ENCODE measurements at places on chromosomes 3 and 15.
A peak's percentile ranks its signal among the peaks of the same experiment; 100 is the strongest.

DNA sequence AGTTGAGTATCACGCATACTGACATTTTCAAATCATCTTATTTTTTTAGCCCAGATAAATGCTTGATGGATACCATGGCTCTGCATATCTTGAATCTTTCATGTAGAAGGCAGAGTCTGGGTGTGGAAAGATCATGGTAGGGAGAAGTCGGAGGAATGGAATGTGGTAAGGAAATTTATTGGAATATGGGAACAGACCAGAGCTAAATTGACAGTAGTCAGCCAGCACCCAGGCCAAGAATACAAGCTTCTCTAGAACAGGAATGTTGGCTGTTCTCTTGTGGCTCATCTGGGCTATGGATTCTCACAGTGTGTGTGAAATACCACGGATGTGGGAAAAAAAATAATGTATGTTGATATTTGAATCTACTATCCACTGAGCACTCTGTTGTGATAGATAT, 305.7 kb upstream of the COL8A1 start:
- no peak for DNase-seq

- DNase-seq, result no peak
These were observed 830.9 kb upstream of the CFAP20DC start for GRCh38 chr3:59880717-59881116.

DNA sequence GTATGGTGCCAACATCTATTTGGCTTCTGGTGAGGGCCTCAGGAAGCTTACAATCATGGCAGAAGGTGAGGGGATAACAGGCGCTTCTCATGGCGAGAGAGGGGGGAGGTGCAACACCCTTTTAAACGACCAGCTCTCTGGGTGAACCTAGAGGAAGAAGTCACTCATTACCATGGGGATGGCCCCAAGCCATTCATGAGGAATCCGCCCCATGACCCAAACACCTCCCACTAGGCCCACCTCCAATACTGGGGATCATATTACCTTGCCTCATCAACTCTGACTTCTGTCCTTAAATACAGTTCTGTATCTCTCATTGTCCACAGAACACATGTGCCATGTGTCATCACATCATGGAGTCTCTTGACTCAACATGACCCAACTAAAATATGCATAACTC, 37.5 kb upstream of the CLRN1 start:
- no peak for DNase-seq

- peak; percentile 80 for DNase-seq
These were observed 30.2 kb upstream of the FURIN start for GRCh38 chr15:90838139-90838538.

DNA sequence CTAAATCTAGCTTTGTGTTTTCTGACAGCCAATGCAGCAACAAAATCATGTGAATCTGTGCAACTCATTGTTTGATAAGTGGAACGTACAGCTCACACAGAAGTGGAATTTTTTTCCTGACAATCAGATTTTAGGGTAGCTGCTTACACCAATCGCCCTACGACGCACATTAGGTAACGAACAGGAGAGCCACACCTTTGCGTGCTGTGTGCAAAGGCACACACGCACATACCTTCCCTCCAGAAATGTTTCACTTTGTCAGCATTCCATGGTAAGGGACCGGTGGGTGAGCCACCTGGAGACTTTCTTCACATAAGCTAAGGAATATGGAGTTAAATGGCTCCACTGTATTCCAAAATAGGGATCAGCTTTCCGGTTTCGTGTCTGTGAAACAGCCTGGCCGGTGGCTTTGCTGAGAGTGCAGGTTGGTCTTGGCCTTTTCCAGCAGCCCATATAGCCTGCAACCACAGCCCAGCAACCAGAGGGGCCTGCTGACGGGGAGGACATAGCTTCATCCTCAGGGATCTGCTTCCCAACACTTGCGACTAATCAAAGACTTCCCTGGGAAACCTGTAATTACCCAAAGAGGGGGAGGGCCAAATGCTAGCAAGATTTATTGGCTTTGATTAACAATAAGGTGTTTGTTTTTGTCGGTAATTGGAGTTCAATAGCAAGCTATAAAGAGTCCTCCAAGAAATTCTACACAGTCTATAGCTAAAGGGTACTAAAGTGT, 145.3 kb downstream of the ADAMTS17 start:
- DNase-seq, result no peak

DNA sequence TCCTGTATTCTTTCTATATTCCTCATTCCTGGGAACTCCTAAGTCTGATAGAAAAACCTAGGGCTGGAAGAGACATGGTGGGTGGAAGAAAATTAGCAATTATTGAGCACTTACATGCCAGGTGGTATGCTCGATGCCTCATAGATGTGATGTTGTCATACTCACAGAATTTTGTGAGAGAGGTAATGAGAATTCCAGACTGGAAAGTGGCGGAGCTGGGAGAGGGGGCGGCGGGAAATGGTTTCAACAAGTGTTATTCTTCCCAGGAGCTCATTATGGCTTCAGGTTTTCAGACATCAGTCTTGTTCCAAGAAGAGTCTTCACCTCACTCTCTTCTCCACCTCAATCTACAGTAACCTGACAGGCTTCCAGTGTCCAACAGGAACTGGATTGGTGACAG, 16.2 kb downstream of the TIMP4 start:
- no peak for DNase-seq

- DNase-seq, result no peak
These were observed 9.5 kb downstream of the ACAD11 start for GRCh38 chr3:132650153-132650552.

GRCh38 chr3:103218793-103219192, 784.0 kb downstream of the ZPLD1 start:
- no peak for DNase-seq

- no peak for DNase-seq
These were observed 34.3 kb upstream of the RPL14 start for GRCh38 chr3:40422861-40423260.

DNA sequence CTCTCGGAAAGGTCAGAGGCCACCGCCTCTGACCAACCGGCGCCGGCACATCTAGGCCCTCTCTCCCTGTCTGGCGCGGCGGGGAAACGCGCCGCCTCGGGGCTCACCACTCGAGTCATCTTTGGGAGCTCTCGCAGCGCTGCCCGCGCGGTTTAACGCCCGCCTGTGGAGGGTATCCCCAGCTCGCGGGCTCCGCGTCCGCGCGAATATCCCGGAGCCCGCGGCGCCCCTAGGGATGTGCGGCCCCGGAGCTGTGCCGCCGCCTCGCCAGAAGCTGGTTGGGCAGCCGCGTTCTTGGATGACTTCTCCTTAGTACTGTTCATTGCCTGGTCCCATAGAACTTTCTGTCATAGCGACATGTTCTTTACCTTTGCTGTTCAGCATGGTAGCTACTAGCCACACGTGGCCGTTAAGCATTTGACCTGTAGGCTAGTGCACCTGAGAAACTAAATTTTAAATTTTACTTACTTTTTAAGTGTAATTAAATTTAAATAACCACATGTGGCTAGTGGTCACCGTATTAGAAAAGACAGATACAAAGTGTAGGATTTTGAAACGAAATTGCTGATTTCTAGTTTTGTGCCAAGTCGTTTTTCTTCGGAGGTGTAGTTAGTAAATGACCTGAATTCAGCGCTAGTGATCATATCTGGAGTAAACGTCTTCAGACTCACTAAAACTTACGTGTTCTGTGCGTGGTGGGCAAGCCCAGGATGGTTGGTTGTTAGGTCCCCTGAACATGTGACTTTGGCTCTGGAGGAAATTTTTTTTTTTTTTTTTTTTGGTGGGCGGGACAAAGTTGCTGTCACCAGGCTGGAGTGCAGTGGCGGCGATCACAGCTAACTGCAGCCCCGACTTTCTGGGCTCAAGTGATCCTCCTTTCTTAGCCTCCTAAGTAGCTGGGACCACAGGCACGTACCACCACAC, 835 bp downstream of the ARIH2 start:
- peak; percentile 48 for DNase-seq

DNA sequence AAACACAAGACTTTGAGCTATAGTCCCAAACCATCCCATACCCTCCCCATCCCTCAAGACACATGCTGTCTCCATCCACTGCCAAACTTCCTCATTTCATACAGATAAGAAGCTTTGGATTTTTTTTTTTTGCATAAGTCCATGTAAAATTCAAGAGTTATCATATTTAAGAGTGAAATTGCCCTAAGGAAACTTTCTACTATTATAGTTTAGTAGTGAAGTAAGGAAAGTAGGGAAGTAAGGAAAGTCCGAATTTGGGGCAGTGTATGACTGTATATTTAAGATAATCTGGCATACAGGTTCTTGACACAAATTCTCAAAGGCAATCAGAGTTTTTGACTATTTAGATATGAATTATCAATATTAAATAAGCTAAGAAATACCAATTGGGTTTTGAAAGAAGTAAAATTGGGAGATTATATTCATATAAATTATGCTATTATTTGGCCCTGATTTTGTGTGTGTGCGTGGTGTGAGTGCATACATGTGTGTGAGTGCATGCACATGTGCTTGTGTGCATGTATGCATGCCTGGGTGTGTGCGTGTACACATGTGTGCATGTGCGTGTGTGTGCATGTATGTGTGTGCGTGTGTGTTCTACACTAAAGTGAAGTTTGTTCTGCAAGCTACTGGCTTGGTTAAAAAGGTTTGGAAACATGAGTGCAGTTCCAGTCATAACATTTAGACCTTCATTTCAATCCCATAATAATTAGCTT, 83.6 kb upstream of the MBNL1 start:
- no peak for DNase-seq

- DNase-seq, result no peak
These were observed 5.3 kb downstream of the SEMA7A start for GRCh38 chr15:74428442-74428787.

GRCh38 chr15:88828791-88829190, 25.6 kb downstream of the ACAN start:
- DNase-seq, result no peak

- no peak for DNase-seq
These were observed 250.5 kb downstream of the SHQ1 start for GRCh38 chr3:72597756-72598195.

GRCh38 chr3:152301745-152302181, 33.0 kb downstream of the MBNL1 start:
- DNase-seq, result no peak

DNA sequence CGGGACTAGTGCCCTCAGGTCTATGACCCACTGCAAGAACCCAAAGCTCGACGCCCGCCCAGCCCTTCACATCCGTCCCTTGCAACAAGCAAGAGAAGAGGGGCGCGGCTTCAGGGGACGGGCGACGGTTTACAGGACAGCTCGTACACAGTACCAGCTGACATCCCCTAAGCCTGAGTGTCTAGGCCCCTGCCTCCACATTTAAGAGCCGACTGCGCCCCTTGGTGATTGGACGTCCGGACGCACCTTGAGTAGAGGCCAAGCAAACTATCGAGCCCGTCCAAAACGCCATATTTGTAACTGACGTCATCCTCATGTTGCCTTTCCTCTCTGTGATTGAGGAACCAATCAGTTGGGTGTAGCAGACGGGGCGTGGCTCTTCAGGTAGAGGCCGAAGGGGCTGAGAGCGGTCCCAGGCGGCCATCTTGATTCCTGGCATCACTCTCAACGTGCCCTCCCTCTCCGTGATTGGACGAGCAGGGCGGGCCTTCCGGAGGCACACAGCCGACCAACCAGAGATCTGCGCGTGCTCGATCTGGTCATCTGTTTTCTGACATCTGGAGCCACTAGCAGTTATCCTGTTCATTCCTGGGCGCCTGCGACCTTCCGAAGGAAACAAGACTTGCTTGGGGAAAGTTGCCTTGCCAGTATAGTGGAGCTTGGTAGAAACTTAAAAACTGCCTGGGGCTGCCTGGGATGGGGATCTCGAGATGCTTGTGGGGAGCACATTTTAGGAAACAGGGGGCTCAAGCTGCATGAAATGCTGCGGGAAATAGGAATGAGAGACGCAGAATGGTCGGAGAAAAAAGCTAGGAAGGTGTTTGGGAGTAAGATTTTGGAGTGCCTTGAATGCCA, 4.0 kb upstream of the RPL14 start:
- DNase-seq, result peak; percentile 97

DNA sequence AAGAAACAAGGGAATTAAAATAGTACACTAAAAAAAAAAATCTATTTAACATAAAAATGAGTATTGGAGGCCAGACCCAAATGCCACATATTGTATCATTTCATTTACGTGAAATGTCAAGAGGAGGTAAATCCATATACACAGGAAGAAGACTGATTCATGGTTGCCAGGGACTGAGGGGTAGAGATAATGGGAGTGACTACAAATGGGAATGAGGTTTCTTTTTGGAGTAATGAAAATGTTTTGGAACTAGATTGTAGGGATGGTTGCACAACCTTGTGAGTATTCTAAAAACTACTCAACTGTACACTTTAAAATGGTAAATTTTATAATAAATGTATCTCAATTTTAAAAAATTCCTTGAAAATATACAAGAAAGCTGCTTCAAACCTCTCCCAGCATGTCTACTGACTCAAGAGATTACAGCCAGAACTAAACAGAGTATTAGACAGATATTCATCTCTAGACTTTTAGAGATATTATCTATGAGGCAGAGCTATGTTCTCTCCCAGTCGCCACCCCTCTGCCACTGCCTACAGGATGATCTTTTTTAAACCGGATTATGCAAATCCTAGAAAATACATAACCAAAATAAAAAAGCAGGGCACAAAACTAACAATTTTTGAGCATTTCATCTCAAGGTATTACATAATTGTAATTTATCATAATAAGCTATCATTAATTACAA, 6.2 kb downstream of the HLTF start:
- DNase-seq, result no peak

DNA sequence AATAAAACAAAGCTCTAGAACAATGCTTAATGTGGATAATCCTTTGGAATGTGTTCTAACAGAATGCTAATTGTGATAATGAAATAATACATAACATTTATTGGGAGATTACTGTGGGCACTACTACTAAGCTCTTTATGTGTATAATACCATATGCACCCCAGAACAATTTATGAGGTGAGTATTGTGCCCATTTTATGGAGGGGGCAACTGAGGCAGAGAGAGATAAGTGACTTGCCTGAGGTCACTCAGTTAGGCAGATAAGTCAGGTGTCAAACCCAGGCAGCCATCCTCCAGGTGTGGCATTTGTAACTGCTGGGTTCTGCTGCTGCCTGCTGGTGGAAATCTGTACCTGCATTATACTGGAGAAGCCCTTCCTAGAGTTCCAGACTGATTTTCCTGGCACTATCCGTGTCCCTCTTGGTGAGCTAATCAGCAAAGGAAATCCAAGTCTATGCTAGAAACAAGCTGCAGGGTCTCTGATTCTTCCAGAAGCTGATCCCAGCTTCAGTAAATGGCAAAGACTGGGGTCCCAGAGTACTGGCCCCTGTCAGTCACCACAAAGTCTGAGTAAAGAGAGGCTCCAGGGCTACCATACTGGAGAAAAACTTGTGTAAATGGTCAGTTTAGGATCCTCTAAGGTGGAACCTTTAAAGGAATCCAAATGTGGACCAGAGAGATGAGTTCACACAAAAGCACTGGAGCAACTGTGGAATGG, 22.6 kb upstream of the RBP1 start:
- DNase-seq, result no peak

GRCh38 chr3:117348884-117349283, 639.3 kb downstream of the TUSC7 start:
- no peak for DNase-seq

- DNase-seq, result no peak
These were observed 23.7 kb downstream of the PLXND1 start for GRCh38 chr3:129582799-129583198.

GRCh38 chr3:63895422-63896189, 16.6 kb downstream of the SCAANT1 start:
- no peak for DNase-seq
